ENCODE measurements at places on chromosomes 5 and 9.

- no peak for DNase-seq
Measured at GRCh38 chr9:98951967-98952366, 8.3 kb downstream of the COL15A1 start.

DNA sequence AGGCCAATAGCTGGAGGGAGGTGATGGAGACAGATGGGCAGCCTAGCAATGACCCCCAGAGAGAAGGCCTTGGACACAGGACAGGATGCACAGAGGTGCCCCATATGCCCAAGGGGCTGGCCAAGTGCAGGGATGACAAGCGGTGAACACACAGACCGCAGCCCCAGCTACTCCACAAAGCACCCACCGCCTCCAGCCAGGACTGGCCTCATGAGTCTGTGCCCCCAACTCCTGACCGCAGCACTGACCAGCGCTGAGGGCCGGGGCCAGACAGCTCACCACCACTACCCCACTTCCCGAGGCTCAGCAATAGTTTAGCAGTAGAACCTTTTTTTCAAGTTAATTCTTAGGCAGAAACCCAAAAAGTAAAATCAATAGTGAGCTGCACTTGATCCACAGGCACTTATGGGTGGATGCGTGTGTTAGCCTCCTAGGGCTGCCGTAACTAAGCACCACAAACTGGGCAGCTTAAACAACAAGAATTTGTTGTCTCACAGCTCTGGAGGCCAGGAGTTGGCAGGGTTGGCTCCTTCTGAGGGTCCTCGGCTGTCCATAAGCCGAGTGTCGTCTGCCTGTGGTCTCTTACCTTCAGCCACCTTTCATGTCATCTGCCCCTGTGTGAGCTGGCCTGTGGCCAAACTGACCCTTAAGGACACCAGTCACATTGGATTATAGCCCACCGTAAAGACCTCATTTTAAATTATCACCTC is 14.1 kb downstream of the ROR2 start:
- DNase-seq = no peak

GRCh38 chr5:179311581-179311980 is 33.7 kb downstream of the ADAMTS2 start:
- DNase-seq = no peak

DNA sequence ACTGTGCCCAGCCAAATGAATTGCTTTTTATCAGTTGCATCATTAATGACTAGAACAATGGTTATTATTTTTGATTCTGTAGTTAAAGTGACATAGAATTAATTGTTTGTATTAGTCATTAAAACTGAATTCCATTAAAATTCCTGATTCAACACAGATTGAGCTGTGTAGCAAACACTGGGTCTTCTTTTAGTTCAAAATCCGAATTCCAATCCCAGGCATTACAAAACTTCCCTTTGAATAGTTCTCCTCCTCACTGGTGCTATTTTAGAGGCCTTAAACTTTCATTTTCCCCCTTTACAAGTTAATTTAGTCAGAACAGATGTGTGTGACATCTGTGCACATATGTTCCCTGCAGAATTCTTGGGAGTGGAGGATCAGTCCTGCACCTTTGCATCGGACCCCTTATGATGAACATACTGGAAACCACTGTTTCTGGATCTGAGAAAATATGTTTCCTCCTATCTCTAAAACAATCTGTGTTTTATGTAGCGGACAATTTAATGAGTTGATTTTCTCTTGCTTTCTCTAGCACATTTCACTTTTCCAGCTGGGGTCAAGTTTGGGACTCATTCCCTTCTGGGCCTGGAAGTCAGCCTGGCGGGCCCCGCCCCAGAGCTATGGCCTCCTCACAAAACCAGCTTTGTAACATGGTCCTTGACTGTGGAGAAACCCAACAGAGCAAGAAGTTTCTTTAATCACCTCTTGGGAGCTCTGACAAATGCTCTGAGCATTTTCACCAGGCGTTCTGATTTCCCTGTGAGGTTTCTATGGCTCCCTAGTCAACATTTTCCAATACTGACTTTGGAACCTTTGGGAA is 87.9 kb upstream of the MAMDC2 start:
- DNase-seq = no peak

All from T-helper 17 cell (primary cell).